Kidney epithelial cell (primary cell): ENCODE measurements at places on chromosomes 3 and 15. TPM values are rescaled to one million over a fixed set of nuclear protein-coding genes. Genes with fewer than 3 reads are reported as not detected.

Gene CSPG5
- 0.48 and 0.71 TPM in 2 replicates for total RNA-seq

Gene NRG4
- not detected in 2 replicates for total RNA-seq

Gene NAALADL2
- total RNA-seq = 2.9 and 4.4 TPM in 2 replicates

Gene CPLX3
- total RNA-seq = not detected in 2 replicates

Gene IVD
- total RNA-seq = 41.1 and 46.8 TPM in 2 replicates

Gene KNG1
- total RNA-seq = not detected in 2 replicates

Gene HDGFL3
- 54.4 and 77.3 TPM in 2 replicates for total RNA-seq

Gene PLSCR5
- total RNA-seq = not detected in 2 replicates

Gene GALK2
- total RNA-seq = 16.4 and 28.6 TPM in 2 replicates

Gene MON1A
- total RNA-seq = 18.1 and 19.1 TPM in 2 replicates

Gene AMT
- 4.9 and 6.6 TPM in 2 replicates for total RNA-seq

Gene ARGFX
- not detected in 2 replicates for total RNA-seq
